ENCODE measurements at places on chromosomes 5 and 9. TPM values are rescaled to one million over a fixed set of nuclear protein-coding genes. Genes with fewer than 3 reads are reported as not detected.

The BTNL8 gene
- not detected for total RNA-seq

The CDHR2 gene
- total RNA-seq: 0.36 TPM

DNA sequence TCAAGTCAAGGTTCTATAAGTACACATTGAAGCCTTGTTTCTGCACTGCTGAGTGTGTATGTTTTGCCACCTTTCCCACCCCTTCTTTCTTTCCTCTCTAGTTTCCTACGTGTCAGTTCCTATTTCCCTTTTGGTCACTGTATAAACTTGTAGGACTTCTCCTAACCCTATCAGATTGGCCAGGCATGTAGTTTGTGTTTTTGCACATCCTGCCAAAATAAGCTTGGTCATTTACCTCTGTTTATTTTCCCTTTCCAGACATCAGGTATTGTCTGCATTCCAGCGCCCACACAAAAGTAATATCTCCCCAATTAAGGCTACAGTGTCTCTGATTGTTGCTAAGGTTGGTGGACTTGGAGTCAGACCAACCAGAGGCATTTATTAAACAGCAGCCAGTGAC is 252.9 kb upstream of the MPDZ start:
- DNase-seq: peak; percentile 23

GRCh38 chr5:25181249-25181648 is 536.5 kb upstream of the CDH10 start:
- DNase-seq: no peak

DNA sequence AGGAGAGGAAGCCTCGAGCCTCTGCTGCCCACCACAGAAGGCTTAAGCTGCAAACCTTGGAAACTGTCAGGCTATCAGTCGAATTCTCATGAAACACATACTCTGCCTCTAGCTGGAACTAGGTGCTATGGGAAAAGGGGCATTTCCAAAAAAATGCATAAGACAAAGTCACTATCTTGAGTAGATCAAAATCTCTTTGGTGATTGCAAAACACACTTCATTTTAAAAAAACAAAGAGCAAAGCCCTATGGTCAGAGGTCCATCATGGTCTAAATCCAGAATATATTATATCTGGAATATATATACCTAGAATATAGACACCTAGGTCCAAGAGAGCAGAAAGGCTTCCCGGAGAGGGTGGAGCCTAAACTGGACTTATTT is 59.8 kb downstream of the ENC1 start:
- no peak for DNase-seq
